ENCODE measurements at places on chromosomes 5 and 9.

- DNase-seq, result no peak
Observed at GRCh38 chr5:143896966-143897365, 85.0 kb downstream of the HMHB1 start.

DNA sequence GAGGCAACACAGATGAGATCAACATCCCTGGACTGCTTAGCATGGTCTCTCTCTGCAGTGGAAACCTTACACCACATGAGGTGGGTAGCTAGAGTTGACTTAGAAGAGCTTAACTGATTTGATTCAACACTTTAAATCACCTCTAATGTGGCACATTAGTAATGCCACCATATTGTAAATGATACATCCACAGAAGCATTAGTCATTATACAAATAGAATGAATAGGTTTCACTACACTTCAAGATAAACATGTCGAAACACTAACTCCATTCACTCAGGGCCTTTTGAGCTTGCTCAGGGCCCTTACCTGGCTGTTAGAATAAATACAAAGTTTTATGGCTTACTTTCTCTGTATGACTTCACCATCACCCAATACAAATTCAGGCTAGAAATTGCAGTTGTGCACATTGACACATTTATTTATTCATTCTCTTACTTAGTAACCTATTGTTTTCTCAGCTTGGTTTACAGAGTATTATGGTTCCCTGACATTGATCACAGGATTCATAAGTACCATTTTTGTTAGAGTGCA is 9.3 kb upstream of the SMAD5 start:
- no peak for DNase-seq

GRCh38 chr5:73994963-73995362 is 369.0 kb downstream of the ARHGEF28 start:
- no peak for DNase-seq

DNA sequence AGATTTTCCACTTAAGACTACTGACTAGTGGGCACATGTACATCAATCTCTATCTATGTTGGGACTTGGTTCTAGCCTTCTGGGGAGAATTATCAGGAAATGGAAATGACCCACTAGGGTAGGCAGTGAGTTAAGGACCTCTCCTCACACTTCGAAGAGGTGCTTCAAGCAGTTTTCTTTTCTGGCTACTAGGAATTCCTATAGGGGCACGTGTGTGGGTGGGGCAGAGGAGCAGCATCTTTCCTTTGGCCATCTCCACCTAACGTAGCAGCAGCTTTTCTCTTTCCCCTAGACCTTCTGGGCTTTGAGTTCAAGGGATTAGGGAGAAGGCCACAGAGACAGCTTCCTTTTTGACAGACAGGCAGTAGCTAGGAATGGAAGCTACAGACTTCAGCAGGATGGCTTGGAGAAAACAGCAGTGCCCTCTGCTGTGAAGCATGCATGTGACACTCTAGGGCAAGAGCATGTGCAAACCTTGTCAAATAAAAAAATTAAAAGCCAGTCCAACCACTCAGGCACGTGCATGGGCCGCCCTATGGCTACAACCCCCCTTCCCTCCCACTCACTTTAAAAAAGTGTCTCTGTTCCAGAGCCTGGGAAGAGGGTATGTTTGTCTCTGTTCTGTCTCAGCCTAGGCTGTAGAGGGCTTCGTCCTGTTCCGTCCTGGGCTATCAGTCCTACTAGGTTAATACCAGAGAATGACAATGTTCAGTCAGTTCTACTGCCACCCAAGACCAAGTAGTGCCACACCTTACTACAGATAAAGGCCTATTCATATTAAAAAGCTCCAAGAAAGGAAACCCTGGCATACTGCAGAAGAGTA is 8.7 kb upstream of the GFRA3 start:
- no peak for DNase-seq

DNA sequence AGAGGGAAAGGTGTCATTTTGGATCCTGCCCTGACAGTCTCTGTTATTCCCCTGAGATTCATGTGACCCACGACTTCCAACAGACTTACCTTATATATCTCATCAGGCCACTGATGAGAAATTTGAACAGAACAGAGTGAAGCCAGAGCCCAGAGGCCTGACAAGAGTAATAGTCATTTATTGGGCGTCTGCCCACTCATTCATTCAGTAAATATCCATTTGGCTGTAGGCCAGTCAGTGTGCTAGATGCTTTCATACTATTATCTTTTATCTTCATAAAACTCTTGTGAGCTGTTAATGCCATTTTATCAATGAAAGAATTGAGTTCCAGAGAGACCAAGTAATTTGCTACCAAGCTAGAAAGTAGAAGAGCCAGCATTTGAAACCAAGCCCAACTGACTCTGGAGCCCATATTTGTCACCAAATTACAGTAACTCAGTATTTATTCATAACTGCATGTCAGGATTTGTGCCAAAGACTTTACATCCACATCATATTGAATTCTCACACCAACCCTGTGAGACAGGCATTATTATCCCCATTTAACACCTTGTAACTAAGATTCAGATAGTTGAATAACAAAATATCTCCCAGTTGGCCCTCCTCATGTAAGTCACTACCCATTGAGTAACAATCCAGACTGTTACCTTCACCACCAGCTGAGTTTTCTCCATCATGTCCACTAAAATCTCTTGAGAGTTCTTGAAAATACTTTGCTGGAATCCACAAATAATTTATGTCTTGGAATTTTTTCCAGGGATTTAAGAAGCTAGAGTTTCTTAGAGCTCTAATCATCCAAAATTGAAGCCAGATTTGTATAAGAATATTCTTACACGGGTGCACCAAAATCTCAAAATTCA is 2.5 kb downstream of the PTPDC1 start:
- no peak for DNase-seq

GRCh38 chr5:90022711-90023053 is 386.9 kb downstream of the CETN3 start:
- DNase-seq, result no peak

DNA sequence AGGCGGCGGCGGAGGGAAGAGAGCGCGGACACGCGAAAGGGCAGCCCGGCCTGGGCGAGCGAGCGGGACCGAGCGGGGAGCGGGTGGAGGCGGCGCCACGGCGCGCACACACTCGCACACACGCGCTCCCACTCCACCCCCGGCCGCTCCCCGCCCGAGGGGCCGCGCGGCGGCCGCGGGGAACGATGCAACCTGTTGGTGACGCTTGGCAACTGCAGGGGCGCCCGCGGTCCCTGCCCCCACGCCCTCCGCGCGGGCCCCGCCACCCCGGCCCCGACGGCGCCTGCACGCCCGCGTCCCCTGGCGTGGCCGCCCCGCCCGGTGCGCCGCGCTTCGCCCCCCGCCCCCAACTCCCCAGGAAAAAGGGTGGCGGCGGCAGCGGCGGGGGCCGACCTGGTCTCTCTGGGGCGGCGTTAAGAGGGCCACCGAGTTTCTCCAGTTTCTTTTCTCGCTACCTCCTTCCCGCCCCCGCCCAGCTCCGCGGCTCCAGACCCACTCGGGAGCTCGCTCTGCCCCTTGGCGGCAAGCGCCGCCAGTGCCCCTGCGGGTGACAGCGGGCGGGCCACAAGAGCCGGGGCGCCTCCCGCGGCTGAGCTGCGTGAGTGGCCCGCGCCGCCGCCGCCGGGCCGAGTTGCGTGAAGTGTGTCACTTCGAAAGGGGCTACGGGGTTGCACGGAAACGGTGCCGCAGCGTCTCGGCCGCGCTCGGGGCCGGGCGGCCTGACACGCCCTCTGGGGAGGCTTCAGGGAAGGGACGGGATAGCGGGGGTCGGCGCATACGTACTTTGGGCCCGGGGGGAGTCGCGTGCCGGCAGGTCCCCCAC is at the start of gene NR3C1:
Gene NR3C1, minus strand, starts transcription at position 94 of the 823 bp plus-strand sequence. CDS start 2,847 bp downstream, outside the sequence.
- peak; percentile 78 for DNase-seq

- DNase-seq, result no peak
Observed at GRCh38 chr9:69542058-69542457, 130.1 kb downstream of the APBA1 start.

DNA sequence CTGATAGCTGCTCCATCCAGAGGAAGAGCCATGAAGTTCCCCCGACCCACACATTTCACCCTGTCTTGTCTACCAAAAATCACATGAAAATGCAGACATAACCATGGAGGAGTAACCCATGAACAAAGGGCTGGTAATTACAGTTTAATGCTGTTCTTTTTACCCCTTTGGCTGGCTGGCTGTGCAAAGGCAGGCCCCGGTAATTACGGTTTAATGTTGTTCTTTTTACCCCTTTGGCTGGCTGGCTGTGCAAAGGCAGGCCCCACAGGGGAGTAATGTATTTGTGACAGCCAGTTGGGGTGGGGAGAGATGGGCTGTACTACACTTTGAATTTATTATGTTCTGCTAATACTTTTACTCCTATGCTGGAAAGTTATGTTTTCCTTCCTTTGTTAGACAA is 41.7 kb downstream of the PIK3R1 start:
- DNase-seq, result no peak

GRCh38 chr5:103373597-103374472 is 115.3 kb downstream of the MACIR start:
- no peak for DNase-seq

DNA sequence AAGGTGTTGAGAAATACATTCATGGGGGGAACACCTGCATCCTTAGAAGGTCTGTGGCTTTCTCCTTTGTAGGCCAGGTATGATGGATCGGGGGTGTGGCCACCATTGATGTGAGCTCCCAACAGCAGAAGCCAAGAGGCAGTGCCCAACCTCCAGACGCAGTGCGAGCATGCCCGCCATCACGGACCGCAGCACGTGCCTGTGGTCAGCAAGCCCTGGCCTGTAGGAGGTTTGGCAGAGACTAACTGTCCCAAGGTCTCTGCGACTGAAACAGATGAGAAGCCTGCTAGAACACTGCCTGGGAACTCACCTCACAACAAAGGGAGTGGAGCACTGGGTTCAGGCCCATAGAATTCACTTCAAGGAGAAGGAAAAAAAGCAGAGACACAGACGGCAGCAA is 31.9 kb upstream of the ZNF354A start:
- no peak for DNase-seq

DNA sequence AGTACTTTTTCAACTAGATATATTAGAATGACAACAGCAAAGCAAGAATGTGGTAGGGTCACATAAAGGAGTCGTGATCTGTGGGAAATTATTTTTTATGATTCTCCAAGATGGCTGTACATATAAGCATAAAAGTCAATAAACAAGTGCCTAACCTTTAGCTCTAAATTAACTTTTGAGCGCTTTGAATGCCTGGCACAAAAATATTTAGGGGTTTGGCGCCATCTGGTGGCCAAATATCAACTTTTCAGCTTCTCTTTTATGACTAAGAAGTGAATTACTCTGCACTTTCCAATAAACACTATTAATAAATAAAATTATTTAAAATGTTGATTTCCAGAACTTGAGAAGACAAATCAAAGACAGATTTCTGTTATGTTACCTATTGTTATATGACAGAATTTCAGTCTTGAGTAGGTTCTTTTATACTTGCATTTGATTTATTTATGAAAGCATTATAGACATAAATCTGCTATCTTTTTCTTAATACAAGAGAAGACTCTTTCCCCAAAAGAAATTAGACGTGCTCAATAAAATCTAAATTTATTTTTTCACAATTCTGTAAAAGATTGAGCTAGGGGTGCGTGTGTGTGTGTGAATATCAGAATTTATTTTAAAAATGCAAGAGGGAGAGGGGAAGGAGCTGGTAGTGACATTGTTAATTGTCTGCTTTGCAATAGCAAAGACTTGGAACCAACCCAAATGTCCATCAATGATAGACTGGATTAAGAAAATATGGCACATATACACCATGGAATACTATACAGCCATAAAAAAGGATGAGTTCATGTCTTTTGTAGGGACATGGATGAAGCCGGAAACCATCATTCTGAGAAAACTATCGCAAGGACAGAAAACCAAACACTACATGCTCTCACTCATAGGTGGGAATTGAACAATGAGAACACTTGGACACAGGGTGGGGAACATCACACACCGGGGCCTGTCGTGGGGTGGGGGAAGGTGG is 36.7 kb upstream of the ARRDC3 start:
- peak; percentile 73 for DNase-seq

DNA sequence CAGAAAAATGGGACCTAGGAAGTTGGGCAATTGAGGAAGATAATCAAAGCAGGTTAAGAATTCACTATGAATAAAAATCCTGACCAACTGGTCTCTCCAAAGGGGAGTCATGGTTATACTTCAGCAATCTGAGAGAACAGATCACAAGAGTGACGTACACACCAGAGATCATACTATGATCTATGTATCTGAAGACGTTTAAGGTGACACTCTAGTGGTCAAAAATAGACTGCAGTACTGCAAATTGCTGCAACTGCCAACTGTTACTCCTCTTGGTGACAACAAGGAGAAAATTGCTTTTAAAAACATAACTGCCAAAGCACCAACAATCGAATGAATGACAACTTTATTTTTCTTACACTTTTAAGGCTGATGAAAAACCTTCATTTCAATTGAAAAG is 4.9 kb downstream of the AK6 start:
- DNase-seq, result no peak

GRCh38 chr9:133979273-133979920 is 12.7 kb downstream of the VAV2 start:
- no peak for DNase-seq

DNA sequence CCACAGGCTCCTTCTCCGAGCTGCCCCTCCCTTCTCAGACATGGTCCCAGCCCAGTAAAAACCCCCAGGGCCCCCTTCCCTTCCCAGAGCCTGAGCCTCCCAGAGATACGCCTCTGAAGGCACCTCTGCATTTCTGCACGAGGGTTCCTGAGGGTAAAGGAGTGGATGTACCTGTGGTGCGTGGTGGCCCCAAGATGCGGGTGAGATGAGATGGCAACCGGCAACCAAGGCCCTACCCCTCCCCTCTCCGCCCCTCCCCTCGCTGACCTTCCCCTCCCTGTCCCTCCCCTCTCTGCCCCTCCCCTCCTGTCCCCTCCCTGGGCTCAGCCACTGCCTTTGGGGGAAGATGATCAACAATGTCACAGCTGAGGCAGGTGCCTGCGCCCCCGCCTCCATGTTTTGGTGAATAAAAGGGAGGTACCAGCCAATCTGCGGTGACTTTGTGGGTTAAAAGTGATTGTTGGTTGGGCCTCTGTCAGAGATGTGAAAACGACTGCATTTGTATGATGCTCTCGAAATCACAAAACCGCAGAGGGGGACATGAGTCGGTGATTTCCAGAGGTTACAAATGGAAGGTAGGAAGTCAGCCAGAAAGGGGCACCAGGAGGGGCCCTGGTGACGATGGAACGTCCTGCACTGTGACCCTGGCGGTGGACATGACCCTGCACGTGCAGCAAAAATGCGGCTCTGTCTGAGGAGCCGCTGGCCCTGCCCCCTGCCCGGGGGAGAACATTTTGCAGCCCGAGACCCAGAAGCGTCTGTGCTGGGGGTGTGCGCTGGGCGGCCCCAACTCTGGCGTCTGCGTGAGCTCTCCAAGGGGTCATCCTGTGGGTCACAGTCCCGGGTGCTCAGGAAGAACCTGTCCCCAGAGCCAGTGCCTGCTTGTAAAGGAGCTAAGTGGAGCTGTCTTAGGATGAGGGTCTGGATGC is 3.7 kb downstream of the LCN9 start:
- no peak for DNase-seq

- DNase-seq, result no peak
Observed at GRCh38 chr9:17116400-17116837, 18.4 kb upstream of the CNTLN start.

- no peak for DNase-seq
Observed at GRCh38 chr9:127808347-127809001, 5.8 kb downstream of the FPGS start.

GRCh38 chr9:128800061-128800460 is 13.0 kb downstream of the TBC1D13 start:
- no peak for DNase-seq

- DNase-seq, result no peak
Observed at GRCh38 chr9:91207729-91208418, 153.8 kb downstream of the AUH start.

- no peak for DNase-seq
Observed at GRCh38 chr5:100182402-100182801, 352.8 kb upstream of the FAM174A start.

Measured in stimulated activated CD8-positive, alpha-beta memory T cell treated with anti-CD3 and anti-CD28 coated beads, Interleukin-12 subunit alpha, Interleukin-12 subunit beta, amount 100 ng/mL, for 1 hour (primary cell).